ENCODE measurements at places on chromosomes 4 and X.

DNA sequence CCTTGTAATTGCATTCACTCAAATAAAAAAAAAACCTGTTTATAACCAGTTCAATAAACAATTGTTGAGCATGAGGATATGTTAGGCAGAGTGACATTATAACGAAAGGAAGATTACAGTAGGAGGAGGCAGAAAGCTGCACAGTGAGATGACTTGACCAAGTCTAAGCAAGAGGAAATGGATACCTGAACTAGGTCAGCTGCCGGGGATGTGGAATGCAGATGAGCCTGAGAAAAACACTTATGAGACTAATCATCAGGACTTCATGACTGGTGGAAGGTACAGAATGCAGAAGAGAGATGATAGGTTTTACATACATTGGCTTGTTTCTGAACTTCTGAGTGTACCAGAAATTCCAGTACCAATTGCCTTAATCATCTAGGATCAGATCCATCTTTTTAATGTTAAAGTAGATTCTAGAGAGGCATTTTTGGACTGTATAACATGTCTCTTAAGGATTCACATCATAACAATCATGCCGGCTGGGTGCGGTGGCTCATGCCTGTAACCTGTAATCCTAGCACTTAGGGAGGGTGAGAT is 208.1 kb upstream of the PPP3CA start:
- no peak for DNase-seq

- no peak for DNase-seq
Measured at GRCh38 chr4:95095348-95095974, 337.7 kb downstream of the BMPR1B start.

DNA sequence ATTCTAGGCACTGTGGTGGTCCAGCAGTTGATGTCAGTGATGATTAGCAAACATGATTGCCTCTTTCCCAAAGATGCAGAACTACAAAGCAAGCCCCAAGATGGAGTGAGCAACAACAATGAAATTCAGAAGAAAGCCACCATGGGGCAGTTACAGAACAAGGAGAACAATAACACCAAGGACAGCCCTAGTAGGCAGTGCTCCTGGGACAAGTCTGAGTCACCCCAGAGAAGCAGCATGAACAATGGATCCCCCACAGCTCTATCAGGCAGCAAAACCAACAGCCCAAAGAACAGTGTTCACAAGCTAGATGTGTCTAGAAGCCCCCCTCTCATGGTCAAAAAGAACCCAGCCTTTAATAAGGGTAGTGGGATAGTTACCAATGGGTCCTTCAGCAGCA is 365.3 kb downstream of the MAPK10 start:
- no peak for DNase-seq

DNA sequence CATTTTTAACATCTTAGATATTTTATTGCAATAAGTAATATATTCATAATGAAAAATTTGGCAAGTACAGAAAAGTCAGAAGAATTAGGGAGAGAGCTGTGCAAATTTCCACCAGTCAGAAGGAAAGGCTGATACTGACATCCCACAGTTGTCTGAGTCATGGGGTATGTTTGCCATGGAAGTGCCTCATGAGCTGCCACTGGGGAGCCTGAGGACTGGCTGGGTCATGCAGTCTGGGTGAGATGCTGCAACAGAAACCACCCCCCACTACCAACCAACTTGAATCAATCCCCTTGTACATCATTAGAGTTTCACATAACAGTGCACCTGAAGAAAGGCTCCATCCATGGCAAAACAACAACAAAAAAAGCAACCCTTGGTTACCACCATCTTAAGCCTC is 45.2 kb upstream of the ENPP6 start:
- no peak for DNase-seq

DNA sequence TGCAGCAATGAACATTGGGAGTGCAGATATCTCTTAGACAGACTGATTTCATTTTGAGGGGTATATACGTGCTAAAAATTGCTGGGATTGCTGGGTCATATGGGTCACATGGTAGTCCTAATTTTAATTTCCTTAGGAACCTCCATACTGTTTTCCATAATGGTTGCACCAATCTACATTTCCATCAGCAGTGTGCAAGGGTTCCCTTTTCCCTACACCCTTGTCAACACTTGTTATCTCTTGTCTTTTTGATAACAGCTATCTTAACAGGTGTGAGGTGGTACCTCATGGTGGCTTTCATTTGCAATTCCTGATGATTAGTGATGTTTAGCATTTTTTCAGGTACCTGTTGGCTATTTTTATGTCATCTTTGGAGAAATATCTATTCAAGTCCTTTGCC is 57.0 kb downstream of the GPC3 start:
- DNase-seq = no peak

DNA sequence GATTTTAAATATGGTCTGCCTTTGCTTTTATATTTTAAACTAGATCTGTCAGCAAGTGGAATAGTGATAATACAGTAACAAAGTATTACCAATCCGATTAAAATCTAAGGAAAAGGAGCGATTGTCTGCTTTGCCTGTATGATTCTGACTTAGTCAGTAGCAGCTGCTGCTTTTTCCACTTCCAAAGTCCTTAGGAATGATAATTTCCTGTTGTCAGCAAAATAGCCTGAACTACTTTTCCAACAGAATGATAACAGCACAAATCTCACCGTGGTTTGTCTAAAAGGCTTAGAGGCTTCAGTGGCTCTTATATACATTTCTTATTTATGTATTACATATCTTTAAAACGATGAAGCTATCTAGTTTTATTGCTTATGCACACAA is 290.0 kb downstream of the ANK2 start:
- DNase-seq = no peak

DNA sequence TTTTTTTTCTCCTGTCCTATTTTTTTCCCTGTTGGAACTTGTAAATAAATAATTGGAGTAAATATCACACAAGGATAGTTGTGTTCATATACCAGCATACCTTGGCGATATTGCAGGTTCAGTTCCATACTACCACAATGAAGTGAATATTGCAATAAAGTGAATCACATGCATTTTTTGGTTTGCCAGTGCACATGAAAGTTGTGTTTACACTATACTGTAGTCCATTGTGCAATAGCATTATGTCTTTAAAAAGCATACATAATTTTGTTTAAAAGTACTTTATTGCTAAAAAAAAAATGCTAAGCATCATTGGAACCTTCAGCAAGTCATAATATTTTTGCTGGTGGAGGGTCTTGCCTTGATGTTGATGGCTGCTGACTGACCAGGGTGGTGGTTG is 88.6 kb downstream of the GSTCD start:
- DNase-seq = no peak

GRCh38 chr4:153267890-153268289 is 63.6 kb downstream of the TRIM2 start:
- DNase-seq = no peak

DNA sequence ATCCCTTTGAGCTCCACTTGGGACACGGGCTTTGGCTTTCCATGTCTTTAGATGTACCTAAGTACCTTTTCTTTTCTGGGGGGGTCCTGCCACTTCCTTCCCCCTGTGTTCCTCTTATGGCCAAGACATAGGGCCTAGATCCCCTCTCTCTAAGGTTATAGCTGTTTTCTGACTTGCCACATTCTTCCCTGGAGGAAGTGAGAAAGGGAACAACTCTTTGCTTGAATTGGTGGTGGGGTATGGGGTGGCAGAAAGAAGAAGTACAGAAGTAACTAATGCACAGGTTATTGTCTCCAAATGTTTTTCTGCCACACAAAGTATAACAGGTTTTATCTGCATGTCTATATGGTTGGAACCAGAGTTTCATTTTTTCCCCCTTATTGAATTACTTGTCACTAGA is 29.7 kb upstream of the DIPK2B start:
- no peak for DNase-seq

- no peak for DNase-seq
Measured at GRCh38 chr4:40607221-40607620, 22.4 kb downstream of the RBM47 start.

DNA sequence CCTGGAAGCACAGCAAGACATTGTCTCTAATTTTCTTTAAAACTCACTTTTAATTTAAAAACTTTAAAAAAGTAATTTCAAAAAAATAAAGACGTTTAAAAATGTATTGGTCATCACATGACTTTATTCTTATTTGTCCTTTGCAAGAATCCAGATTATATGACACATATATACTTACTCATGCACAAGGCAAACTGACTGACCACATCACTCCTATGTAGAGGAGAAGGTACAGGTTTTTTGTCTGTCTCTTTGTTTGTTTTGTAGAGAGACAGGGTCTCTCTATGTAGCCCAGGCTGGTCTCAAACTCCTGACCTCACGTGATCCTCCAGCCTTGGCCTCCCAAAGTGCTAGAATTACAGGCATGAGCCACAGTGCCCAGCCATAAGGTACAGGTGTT is 28.6 kb downstream of the MAML3 start:
- no peak for DNase-seq

- no peak for DNase-seq
Measured at GRCh38 chr4:10701702-10702460, 17.3 kb upstream of the CLNK start.

DNA sequence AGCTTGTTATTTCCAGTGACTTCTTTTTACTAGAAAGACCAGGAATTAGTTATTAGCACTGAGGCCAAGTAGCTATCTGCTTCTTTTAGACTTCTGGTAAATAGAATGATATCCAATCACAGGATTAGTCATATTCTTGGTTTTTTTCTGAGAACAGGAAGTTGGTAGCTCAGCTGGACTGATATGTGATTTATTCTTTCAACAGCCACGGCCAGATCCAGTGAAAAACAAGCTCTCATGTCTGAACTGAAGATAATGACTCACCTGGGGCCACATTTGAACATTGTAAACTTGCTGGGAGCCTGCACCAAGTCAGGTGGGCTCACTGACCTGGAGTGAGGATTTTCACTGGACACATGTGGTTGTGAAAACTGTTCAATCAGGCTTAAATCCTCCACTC is 48.6 kb downstream of the PDGFRA start:
- DNase-seq = no peak

DNA sequence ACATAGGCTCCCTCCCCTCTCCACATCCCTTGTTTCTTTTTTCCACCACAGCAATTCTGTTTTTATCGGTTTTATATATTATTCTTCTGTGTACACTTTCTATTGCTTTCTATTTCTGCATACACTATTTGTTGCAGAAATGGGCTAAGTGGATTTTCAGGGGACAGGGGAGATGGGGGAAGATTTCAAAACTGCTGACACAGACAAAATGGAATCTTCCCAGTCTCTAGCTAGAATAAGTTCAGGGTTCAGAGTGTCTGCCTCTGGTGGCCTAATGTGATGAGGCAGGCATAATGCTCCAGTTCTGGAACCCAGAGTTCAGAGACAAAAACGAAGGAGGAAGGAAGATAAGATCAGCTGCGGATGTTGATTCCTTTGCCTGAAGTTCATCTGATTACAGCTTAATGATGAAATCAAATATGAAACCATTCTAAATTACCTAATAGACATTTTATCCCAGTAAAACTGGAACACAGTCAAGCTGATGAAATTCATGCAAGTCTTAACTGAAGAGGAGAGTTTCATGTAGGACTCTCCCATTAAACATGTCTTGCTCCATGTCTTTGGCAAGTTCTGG is 447.1 kb downstream of the AFF2 start:
- no peak for DNase-seq

- no peak for DNase-seq
Measured at GRCh38 chr4:101158507-101158906, 188.8 kb downstream of the PPP3CA start.

DNA sequence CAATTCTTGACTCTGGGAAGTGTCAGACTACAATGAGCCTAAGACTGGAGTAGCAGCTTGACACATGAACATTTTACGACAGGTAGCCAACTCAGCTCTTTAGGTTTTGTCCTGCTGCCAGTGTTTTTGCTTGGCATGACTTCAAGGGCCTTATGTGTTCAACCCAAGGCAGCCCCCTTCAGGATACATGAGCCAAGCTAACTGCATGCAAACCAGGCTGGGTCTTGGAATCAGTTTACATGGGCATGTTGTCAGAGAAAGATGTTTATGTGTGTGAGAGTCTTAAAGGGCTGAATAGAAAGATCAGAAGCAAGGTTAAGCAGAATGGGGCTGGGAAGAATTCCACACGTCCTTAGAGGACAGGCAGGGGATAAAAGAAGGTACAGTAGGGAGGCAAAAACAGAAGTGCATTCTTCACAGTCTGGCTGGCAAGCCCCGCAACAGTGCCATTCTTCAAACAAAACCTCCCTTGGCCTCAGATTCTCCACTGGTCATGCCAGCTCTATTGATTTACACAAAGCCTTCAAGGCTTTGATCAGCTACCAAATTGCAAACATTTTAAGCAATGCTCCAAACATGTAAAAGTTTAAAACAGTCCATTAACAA is 97.3 kb downstream of the NKX6-1 start:
- DNase-seq = no peak

- no peak for DNase-seq
Measured at GRCh38 chr4:109730619-109731545, 1.0 kb upstream of the PLA2G12A start.

DNA sequence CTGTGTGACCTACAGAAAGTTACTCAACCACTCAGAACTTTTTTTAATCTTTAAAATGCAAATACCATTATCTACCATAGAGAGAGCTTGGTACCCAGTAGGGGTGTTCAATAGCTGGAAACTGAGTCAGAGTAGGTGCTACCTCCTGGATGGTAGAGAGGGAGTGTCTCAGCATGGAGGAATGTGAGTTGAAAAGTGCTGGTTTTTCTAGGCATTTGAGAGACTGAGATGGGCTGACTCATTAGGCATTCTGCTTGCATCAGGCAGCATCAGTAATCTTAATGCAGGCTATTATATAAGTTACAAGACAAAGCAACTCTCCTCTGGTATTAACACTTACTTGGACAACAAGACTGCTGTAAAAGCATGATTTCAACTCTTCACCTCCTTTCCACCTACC is 70.9 kb upstream of the ARHGEF9 start:
- no peak for DNase-seq

Measured in activated T-cell treated with anti-CD3 and anti-CD28 coated beads, Interleukin-2, amount 50 U/mL, for 1 hour (primary cell).